ENCODE measurements at places on chromosomes 6 and 20.
A peak's percentile ranks its signal among the peaks of the same experiment; 100 is the strongest.

- peaks cover 46% of the 10 kb centered on the region for H3K27me3 ChIP-seq
- H3K36me3 ChIP-seq, result peaks cover 6% of the 10 kb centered on the region
- H3K4me1 ChIP-seq, result peaks cover 15% of the 10 kb centered on the region
- peak within 1 kb of the TSS; percentile 81 for H3K4me3 ChIP-seq
- no peak within 1 kb of the TSS for H3K27ac ChIP-seq
Measured at GRCh38 chr6:138161338-138162110, at the start of gene ARFGEF3. ARFGEF3 (plus strand) TSS chr6:138161939; CDS start chr6:138162087, 148 bp downstream.

DNA sequence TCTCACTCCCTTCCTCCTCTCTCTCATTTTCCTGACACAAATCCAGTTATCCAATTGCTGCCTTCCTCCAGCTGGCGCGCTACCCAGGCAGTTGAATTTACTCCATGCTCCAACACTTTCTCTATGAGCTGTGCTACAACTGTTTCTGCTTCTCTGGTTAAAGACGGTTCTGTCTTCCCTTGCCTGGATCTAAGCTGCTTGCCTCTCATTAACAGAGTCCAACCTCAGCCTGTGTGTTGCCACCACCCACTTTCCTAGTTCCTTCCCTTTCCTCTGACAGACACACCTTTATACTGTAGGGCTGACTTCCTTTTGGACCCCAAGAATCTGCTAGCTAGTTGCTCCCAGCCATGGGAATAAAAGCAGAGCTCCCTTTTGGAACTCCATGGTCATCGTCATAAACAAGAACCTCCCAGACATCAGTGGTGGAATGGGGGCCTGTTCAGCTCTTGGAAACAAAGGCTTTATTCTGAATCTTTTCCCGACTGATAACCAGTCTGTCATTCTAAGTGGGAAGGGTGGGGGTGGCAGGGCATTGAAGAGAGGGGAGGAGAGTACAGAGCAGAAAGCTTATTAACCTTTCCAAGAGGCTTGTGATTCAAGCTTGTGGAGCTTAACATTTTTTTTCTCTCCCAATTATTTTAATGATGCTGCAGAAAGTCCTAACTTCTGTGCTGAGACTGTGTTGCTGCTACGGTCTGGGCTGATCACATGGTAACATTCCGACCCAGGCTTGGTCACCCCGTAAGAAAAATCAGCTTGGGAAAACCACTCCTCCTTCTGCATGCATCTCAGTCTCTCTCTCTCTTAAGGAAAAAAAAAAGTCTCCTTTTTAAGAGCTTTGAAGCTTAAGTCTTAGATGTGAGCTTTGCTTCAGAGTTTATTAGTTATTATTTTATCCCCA is 31.3 kb upstream of the BMP2 start:
- H3K4me1 ChIP-seq, result no peaks in the 10 kb centered on the region
- no peaks in the 10 kb centered on the region for H3K27me3 ChIP-seq

- ATAC-seq, result no peak
- peaks cover 31% of the 10 kb centered on the region for H3K27me3 ChIP-seq
- no peak overlapping the region for H3K4me3 ChIP-seq
- H3K27ac ChIP-seq, result no peak overlapping the region
- H3K36me3 ChIP-seq, result no peaks in the 10 kb centered on the region
Measured at GRCh38 chr20:51185277-51185676, 162.4 kb upstream of the KCNG1 start.

DNA sequence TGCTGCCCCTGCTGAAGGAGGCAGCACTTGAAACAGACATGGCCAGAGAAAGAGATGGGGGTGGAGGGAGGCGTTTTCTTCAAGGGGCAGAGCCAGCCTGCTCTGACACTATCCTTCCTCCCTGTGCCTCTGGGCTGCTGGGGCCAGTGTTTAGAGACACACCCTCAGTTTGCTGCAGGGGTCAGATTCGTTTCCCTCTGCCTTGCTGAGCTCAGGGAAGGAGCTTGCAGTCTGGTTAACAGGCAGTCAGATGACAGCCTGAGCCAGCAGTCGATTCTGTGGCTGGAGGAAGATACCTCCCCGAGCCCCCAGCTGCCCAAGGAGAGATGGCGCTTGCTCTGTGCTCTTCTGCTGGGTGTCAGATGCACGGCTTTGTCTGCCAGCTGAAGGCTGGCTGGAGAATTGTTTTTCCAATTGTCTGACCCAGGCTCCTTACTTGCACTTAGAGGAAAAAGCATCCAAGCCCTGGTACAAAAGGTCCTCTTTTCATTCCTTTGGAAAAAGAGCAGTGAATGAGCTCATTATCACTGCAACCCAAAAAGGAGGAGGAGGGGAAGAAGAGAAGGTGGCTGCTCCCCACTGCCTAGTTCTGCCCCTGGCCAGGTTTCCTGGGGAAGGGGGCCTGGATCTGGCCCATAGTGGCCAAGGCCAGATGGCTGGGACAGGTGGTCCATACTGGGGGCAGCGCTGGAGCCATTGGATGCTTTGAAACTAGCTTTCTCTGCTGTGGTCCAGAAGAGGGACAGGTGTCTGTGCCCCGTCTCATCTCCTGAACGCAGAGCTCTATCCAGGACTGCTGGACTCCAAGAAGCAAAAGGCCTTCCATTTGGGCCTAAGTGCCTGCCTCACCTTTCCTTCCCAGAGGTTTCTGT is 88.2 kb downstream of the TCP11 start:
- H3K4me3 ChIP-seq, result no peak overlapping the region
- H3K36me3 ChIP-seq, result no peaks in the 10 kb centered on the region
- peaks cover under 1% of the 10 kb centered on the region for H3K4me1 ChIP-seq
- H3K27ac ChIP-seq, result no peak overlapping the region

- H3K27me3 ChIP-seq, result no peaks in the 10 kb centered on the region
- peak overlapping the region; percentile 82 for H3K27ac ChIP-seq
- ATAC-seq, result peak; percentile 11
- peak overlapping the region; percentile 99 for H3K4me3 ChIP-seq
- H3K4me1 ChIP-seq, result peaks cover 15% of the 10 kb centered on the region
Measured at GRCh38 chr6:90583179-90583835, 3.6 kb downstream of the MAP3K7 start.

DNA sequence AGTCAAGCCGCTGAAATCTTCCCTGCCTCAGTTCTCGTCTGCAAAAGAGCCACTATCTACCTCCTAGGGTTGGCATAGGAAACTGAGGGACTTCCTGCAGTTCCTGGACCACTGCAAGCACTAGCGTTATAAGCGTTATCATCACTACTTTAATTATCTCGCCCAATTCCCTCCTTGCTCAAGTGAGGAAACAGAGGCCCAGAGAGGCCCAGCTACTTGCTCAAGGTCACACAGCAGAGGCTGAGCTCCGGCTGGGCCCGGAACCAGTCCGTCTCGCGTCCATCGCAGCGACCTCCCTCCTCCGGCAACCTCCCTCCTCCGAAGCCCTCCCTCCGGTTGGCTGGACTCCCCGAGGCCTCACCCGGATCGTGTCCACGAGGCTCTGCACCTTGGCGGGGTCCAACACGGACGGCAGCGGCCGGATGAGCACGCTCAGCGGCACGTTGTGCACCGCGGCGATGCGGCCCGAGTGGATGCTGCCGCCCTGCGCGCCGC is 338 bp downstream of the SRXN1 start:
- H3K4me1 ChIP-seq, result peaks cover 22% of the 10 kb centered on the region
- peak; percentile 29 for ATAC-seq
- peak overlapping the region; percentile 90 for H3K4me3 ChIP-seq
- no peaks in the 10 kb centered on the region for H3K27me3 ChIP-seq
